ENCODE measurements at places on chromosomes 16 and 17.

- no peak for DNase-seq
These were observed 100.9 kb downstream of the GRIN2A start for GRCh38 chr16:10081201-10081940.

GRCh38 chr17:61221181-61221580 lies 178.5 kb upstream of the TBX2 start:
- DNase-seq, result no peak

- no peak for DNase-seq
These were observed 416 bp downstream of the MT1H start for GRCh38 chr16:56669840-56670619.

- no peak for DNase-seq
These were observed 197.7 kb upstream of the NOG start for GRCh38 chr17:56395787-56396186.

GRCh38 chr16:19698480-19699465 lies 19.3 kb downstream of the KNOP1 start:
- DNase-seq, result peak; percentile 82

- DNase-seq, result peak; percentile 47
These were observed 11.0 kb downstream of the KCNH6 start for GRCh38 chr17:63534078-63534570.

GRCh38 chr16:27175888-27176287 lies 27.4 kb upstream of the KDM8 start:
- no peak for DNase-seq

GRCh38 chr17:9290226-9290613 lies 268.9 kb downstream of the NTN1 start:
- no peak for DNase-seq

DNA sequence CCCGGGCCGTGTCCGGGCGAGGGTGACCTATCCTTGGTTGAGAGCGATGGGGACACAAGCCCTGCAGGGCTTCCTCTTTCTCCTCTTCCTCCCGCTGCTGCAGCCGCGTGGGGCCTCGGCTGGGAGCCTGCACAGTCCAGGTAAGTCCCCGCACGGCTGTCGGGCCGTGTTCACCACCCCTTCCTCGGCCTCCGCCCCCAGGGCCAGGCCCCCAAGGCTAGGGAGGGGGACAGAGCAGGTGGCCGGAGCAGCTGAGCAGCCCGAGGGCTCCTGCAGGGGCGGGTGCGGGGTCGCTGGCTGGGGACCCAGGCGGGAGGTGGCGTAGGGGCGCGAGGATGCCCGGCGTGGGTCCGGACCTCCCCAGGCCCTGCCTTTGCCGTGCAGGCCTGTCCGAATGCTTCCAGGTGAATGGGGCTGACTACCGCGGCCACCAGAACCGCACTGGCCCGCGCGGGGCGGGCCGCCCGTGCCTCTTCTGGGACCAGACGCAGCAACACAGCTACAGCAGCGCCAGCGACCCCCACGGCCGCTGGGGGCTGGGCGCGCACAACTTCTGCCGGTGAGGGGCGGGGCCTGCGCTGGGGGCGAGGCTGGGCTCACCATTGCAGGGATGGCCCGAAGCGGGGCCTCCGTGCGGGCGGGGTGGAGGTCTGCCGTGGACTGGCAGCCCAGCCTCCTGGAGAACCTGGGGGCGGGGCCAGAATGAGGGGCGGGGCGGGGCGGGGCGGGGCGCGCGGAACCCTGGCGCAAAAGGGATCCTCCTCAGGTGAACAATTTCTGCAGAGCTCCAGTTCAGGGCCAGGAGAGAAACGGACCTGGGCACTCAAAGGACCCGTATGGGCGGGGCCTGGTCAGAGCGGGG lies 631 bp downstream of the KREMEN2 start:
- DNase-seq, result peak; percentile 94

GRCh38 chr17:79192503-79193351 lies 118.1 kb downstream of the ENGASE start:
- peak; percentile 89 for DNase-seq

- DNase-seq, result peak; percentile 36
These were observed 21.5 kb upstream of the BRCA1 start for GRCh38 chr17:43146649-43147048.

DNA sequence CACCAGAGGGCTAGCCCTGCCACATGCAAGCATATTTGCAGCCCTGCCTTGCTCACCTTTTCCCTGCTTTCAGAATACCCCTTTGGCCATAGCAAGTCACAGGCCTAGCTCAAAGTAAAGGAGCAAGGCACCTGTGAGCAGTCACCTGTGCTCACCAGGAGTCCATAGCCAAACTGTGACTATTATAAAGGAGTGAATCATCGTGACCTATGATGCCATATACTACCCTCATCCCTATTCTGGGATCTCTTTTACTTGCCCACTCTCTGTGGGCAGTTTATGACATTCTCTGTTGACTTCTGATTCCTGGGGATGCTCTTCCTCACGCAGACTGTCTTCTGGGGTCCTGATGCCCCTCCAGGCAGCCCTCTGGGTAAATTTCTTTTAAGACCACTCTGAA lies 200.5 kb upstream of the NLRP1 start:
- DNase-seq, result no peak

- DNase-seq, result peak; percentile 84
These were observed 10.1 kb upstream of the COL1A1 start for GRCh38 chr17:50211249-50212120.

- DNase-seq, result peak; percentile 95
These were observed 229.8 kb downstream of the CPPED1 start for GRCh38 chr16:12573730-12574383.

DNA sequence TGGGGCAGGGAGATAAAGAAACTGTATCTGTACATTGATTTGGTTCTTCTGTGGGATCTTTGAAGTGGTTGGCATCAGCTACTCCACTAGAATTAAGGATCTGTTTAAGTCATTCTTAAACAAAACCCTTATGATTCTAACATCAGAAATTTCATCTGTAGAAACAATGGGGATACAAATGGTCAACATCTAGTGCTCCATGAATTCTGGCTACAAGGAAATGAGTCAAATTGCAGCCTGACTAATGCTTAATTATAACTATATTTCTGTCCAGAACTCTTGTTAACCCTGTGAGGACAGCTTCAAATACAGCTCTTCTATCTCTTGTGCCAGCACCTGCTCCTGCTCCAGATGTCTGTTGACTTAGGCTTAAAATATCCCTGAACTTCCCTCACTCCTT lies 13.9 kb upstream of the GINS3 start:
- no peak for DNase-seq

- no peak for DNase-seq
These were observed 53.6 kb downstream of the GRB7 start for GRCh38 chr17:39791111-39791992.

GRCh38 chr16:57994778-57995177 lies 5.7 kb downstream of the ZNF319 start:
- DNase-seq, result peak; percentile 95

- DNase-seq, result peak; percentile 100
These were observed 804 bp downstream of the TGFB1I1 start for GRCh38 chr16:31472709-31473203.

GRCh38 chr17:72660274-72661115 lies 432.0 kb downstream of the SLC39A11 start:
- no peak for DNase-seq

DNA sequence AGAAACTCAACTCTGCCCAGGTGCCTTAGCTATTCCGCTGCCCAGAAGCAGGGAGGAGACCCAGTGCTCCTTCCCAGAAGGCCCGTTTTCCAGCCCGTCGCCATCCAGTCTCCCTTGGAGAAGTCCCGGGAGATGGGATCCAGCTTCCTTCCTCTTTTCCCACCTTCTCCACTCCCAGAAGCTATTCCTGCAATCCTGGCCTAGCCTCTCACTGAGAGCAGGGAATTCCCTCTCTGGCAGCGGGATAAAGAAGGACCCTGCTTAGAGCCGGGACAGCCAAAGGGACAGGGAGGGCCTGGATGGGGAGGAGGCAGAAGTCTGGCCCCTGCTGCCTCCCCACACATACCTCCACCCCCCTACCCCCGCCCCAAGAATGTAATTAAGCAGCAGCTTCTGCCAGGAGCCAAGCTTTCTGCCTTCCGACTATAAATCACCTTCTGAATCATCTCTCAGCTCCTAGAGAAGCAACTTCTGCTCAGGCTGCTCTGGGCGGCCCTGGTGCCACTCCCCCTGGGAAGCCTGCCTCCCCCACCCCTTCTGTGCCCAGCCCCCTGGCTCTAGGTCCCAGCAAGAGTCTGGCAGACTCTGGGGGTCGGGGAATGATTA lies 6.4 kb downstream of the WNT3 start:
- DNase-seq, result peak; percentile 92

DNA sequence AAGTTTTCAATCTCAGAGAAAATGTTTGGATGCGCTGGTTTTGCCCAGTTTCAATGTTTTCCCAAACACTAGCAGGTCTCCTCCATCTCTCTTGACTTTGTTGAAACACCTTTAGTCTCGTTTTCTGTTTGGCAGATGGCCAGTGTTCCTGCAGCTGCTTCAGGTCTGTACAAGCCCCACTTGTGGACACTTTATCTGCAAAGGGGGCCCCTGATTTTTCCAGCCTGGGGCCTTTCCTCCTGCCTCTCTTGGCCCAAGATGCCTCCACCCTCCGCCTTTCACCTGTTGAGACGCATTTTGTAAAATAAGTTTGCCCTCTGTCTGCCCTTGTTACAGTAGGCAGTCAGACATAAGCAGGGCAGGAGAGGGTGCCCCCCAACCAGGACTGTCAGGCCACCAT lies 21.8 kb upstream of the PRM1 start:
- peak; percentile 29 for DNase-seq

DNA sequence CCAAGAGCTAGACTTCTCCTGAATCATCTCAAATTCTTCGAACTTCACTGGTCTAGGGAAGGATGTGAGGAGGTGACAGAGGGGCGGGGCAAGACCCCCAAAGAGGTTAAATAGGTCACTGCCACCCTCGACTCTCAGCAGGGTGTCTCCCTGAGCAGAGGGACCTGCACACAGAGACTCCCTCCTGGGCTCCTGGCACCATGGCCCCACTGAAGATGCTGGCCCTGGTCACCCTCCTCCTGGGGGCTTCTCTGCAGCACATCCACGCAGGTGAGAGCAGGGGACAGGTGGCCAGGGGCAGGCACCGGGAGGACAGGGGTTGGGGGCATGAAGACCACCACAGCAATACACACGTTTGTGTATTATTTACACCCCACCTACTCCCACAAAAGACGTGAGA lies 9.2 kb downstream of the CCL17 start:
- no peak for DNase-seq

- DNase-seq, result no peak
These were observed 32.6 kb upstream of the ERN1 start for GRCh38 chr17:64162554-64162953.

GRCh38 chr16:67800338-67800926 lies 5.9 kb downstream of the RANBP10 start:
- DNase-seq, result peak; percentile 77

DNA sequence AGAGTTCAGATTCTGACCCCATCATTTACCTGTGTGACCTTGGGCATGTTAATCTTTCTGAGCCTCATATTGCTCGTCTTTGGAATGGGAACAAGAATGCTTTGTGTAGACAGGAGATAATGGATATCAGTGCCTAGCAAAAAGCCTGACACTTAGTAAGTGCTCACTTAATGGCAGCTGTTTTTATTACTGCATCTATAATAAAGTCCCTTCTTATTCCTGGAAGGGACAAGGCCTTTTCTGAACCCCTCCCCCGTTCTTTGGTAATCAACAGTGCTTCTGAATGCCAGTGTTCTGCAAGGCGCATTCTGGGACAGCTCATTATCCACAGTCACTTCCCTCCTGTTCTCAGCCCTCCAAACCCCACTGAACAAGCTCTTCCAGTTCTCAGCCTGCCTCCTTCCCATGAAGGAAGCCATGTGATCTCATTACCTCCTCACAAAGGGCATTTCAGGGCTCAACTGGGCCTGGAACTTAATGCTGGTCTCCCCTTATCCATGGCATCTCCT lies 25.1 kb upstream of the SUPT4H1 start:
- no peak for DNase-seq

DNA sequence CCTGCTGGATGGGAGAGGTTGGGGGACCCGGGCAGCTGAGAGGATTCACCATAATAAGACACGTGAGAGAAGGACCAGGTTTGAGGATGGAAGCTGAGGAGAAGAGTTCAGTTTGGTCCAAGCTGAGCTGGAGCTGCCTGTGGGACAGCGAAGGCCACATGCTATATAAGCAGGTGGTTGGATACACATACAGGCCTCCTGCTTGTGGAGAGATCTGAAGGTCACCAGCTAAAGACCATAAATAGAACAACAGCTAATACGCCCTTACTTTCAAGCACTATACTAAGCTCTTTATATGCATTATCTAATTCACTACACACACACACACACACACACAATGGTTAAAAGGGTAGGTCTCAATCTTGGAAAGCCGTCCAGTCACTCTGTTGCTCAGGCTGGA lies 32.1 kb downstream of the DUSP14 start:
- no peak for DNase-seq

DNA sequence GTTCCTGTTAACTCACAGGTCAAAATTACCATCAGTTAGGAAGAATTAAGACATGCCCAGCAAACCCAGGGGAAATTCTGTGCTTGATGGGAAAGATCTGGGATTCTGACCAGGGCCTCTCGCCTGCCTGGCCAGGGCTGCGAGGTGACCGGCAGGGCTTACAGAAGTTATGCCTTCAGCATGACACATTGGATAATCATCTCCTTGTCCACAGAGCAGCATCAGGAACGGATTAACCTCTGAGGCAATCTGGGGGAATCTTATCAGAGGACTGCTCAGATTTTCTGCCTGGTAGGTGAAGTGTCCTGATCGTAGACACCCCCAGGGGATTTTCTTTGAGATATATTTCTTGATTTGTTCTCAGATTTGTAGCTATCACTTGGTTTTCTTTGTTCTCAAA lies 172.5 kb downstream of the HS3ST3A1 start:
- peak; percentile 72 for DNase-seq

DNA sequence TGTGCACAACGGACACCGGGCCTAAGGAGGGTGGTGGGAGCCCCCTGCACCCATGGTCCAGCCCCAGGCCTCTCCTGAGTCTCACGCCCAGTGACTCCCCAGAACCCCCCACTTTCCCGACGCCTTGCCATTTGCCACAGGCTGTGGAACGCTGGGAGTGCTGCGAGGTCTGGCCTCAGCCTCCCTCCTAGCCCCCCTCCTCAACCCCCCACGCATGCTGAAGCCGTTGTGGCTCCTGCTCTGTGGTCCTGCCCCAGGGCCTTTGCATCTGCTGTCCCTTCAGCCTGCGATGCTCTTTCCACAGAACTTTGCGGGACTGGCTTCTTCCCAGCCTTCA lies 226.0 kb upstream of the GSE1 start:
- DNase-seq, result no peak

GRCh38 chr17:73683771-73684170 lies 39.5 kb upstream of the SDK2 start:
- DNase-seq, result no peak

- DNase-seq, result peak; percentile 80
These were observed 555 bp downstream of the HDAC5 start for GRCh38 chr17:44122816-44123355.

- no peak for DNase-seq
These were observed 9.4 kb upstream of the CPSF4L start for GRCh38 chr17:73271072-73271471.

DNA sequence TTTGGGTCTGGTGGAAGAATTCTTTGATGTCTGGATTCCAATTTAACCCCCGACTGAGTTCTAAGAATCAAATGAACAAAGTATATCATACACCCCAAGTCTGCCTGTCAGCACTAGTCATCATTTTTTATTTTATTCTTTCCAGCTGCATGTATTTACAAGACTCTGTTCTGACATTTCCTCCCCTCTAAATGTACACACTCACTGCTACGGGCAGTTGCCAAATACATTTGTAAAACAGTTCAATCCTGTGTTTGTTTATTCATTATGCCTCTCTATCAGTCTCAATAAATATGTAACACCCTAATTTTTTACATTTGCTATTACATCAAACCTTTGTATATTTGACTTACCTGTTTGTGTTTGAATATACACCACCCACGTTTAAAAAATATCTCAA lies 422.3 kb upstream of the PSMD7 start:
- DNase-seq, result no peak
